ENCODE measurements at places on chromosomes 6 and 20. TPM values are rescaled to one million over a fixed set of nuclear protein-coding genes. Genes with fewer than 3 reads are reported as not detected.
A peak's percentile ranks its signal among the peaks of the same experiment; 100 is the strongest.

The HLA-DRA gene
- 60.4 TPM for total RNA-seq

The CCNC gene
- 38.8 TPM for total RNA-seq

The PBOV1 gene
- not detected for total RNA-seq

The IL17F gene
- not detected for total RNA-seq

The DLK2 gene
- not detected for total RNA-seq

DNA sequence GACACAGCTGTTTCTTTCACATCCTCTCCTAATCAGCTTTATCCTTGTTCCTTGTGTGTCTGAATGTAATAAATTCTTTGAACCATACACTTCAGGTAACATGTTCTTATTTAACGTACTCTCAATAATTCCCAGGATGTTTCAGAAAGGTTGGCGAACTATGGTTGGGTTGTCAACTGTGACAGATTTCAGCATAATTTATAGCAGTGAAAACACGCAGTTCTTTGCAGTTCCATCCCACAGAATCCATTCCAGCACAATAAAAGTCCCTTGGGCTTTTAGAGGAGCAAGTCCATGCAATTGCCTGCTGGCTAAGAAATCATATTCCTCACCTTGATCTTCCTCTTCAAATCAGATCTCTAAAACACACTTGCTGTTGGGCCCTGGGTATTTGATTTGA, 119.3 kb downstream of the COL9A1 start:
- DNase-seq: no peak

- no peak for DNase-seq
Observed at GRCh38 chr6:167528976-167529375, 204.1 kb downstream of the TTLL2 start.

DNA sequence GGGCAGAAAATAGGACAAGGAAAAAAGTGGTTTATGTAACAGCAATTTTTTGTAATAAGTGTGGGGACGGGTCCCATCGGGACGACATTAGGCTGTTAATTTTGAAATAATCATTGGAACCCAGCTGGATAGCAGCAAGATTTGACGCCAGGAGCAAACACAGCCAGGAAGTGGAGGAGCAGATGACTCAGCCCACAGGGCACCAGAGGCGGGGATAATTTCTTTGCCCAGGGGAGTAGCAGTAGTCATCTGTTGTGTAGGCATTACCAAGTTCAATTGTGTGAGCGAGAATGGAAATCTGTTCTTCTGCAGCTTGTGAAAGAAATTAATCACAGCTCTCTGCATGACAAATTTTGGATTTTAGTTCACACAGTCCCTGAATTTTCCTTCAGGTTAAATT, 22.6 kb upstream of the RIN2 start:
- peak; percentile 58 for DNase-seq

DNA sequence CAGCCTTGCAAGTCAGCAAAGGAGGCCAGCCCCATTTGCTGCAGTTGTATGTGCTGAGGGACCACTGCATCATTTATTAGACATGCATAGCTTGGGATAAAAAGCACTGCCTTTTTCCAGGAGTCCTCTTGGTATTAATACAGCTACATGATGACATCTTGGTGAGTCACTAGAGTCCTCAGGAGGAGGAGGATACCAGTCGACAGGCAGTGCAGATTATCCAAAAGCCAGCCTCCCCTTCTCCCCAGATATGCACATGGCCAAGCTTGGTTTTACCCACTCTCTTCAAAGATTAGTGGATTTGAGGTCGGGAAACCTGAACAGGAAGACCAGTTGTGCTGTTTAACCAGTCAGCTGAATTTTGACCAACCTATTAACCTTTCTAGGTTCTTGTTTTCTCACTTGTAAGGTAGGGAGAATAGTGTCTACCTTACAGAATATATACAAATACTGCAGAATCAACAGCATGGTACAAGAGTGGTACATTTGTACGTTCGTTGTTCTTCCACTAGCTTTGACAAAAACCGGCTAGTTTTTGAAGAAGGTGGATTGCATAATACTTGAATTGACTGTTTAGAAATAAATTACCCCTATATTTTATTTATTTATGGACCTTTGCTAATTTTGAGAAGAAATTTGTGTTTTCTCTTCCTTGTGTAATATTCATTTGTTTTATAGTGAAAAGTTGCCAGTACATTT, 31.9 kb downstream of the VAPB start:
- DNase-seq: no peak

GRCh38 chr20:5143851-5144250, 17.0 kb downstream of the CDS2 start:
- DNase-seq: no peak

GRCh38 chr6:170375661-170376060, 69.1 kb downstream of the FAM120B start:
- DNase-seq: no peak

GRCh38 chr6:129184808-129185366, 301.9 kb downstream of the LAMA2 start:
- DNase-seq: no peak

- no peak for DNase-seq
Observed at GRCh38 chr6:138328210-138328609, 49.5 kb upstream of the SMIM28 start.

- DNase-seq: no peak
Observed at GRCh38 chr6:155523821-155524651, 68.4 kb upstream of the NOX3 start.

DNA sequence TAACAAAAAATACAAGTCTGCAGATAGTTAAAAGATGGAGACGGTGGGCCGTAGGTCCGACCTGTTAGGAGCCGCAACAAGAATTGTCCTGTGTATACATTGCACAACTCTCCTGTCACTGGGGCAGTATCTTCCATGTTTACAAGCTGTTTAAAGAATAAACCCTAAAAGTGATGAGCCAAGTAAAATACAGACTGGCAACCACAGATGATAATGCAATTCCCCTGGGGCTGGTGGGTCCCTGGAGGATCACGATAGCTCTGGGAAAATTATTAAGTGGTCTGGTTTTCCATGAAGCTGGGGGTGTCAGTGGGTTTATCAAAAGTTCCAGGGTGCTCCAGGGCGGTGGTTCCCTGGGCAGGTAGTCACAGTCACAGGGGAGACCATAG, 8.1 kb upstream of the FAM50B start:
- no peak for DNase-seq

DNA sequence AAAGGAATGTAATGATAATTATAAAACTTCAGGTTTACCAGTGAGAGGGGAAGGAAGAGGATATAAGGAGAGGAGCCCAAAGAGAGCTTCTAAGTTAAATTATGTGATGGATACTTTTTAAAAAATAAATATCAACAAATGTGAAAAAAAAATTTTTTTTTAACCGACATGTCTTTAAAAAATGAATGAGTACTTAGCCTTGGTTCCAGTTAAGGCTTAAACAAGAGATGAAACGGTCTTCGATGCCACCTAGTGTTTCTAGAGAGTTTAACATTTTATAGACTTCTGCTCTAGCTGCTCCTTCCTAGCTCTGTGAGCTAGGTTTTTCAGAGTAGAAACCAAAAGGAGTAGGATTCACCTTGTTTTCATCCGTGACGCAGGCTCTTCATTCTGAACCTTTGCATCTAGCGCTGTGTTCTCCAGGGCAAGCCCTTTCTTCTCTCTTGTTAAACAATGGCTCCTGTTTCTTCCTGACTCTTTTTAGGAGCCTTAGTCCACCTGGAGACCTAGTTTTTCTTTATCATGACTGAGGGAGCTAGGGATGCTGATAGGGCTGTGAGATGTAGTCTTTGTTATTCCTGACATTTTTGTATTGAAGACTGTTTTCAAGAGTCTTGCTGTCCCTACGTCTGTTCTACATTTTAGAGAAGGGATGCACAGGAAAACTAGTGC, 42.4 kb upstream of the GNRH2 start:
- DNase-seq: no peak

DNA sequence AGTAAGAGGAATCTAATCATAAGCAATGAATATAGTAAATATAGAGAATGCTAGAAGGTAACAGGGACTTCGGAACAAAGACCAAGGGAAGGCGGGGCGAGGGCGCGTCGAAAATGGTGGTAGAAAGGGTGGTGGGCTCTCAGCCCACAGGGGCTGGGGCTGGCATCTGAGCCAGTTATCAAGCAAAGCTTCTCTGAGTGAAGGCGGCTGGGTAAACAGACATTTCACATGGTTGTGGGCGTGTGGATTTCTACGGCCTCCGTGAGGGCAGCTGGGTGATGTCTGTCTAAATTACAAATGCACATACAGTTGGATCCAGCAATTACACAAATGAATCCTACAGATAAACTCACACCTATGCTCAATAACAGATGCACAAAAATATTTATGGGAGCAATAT, 56.6 kb downstream of the TOX2 start:
- DNase-seq: no peak

All from pancreas (tissue), 10 donors.